Fibroblast of villous mesenchyme (primary cell): ENCODE measurements at places on chromosomes 5 and 9. TPM values are rescaled to one million over a fixed set of nuclear protein-coding genes. Genes with fewer than 3 reads are reported as not detected.

- DNase-seq, result no peak
Observed at GRCh38 chr5:141040093-141040770, 10.9 kb upstream of the PCDHB1 start.

DNA sequence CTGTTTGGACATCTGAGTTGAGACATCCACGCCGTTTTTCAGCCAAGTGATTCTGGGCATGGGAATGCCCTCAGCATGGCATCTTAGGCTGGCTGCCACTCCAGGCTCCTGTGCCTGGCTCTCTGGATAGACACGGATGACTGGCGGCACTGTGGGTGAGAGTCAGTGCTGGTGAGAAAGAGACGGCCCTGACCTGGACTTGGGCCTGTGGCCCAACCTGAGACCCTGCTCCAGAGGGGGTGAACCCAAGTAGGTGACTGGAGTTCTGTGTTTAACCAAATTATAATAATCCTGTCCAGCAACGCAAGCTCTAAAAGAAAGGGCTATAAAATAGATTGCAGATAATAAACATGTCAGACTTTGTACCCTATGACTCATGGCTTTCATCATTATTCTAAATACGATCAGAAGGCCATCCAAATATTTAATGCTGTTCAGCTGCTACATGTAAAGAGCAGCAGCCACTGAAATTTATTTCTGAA lies 173.9 kb downstream of the HSPA4 start:
- peak; percentile 83 for DNase-seq

DNA sequence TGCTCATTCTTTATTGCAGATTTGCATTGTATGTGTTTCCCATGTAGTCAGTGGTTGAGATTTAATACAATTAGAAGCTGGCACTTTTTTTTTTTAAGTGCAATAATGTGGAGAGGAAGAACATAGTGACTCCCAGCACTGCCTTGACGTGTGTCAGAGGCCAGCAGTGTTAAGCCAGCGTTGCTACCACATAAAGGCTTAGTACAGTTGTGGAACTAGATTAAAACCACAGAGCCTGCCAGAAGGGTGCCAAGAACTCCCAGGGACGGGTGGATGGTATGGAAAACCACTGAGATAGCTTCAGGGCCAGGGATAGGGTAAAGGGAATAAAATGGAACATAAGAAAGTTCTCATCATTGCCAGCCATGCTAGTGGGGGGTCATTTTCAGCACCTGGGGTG lies 142.9 kb downstream of the TRIO start:
- peak; percentile 61 for DNase-seq

DNA sequence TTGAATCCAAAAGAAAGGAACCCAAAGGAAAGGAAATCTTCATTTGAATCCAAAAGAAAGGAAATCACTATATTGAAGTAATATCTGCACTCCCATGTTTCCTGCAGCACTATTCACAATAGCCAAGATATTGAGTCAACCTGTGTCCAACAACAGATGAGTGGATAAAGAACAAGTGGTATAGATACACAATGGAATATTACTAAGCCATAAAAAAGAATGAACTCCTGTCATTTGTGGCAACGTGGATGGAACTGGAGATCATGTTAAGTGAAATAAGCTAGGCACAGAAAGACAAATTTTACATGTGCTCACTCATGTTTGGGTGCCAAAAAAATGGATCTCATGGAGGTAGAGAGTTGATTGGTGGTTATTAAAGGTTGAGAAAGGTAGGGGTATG lies 57.8 kb upstream of the STOM start:
- no peak for DNase-seq

GRCh38 chr5:61686491-61687257 lies 354.6 kb downstream of the ZSWIM6 start:
- DNase-seq, result peak; percentile 18

Gene ITK
- total RNA-seq, result 1.3 TPM in 1 of 2 replicates, not detected in the other

DNA sequence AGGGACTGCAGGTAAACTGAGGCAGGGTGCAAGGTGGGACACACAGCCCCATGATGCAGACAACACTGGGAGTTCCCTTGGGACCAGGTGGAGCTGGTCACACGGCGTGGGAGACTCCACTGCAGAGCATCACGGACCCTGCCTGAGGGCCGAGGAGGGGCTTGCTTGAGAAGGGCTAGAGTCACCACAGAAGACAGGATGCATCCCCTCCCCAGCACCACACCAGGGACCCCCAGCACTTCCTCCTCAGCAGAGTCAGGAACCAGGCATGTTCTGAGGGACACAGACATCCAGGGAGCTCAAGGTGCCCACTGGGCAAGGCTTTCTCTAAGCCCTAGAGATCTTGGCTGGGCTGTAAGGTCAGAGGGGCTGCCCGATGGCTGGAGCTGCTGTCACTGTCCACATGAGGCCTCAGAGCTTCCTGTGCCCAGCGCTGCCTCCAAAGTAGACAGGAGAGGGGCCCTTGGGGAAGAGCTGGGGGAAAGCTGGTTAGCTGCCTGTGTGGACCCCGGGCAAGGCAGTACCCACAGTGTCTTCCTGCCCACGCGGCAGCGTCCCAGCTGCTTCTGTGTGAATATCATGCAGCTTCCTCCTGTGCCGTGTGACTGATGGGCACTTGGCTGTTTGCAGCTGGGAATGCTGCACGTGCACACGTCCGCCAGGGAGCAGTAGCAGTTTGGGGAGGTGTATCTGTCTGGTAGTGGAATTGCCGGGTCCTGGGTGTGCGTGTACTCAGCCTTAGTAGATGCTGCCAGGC lies 176.6 kb downstream of the CACNA1B start:
- no peak for DNase-seq

DNA sequence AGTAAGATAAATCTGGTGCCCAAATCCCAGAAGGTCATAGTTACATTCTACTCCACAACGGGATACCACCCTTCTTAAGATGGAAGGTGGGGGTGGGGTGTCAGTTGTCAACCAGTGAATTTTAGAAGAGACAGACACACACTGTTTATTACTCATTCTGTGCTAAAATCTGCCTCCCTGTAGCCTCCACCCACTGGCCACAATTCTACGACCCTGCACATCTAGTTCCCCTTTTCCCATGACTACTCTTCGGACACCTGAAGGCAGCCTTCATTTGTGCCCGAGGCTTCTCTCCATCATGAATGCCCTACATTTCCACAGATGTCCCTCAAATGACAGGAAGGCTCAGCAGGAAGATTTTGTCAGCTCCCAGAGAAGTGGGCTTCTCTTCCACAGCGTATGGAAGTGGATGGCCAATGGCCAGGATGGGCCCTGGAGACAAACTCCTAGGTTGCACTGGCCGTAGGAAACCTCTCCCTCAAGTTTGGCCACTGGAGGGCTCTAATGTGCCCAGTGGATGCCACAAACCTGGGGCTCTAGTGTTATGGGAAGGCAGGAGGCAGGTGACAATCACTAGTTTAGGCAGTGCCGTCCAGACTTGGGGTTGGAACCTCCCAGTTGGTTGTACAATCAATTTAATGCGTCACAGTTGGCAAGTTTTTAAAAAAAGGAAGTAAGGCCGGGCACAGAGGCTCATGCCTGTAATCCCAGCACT lies 46.6 kb downstream of the PTPN3 start:
- DNase-seq, result no peak
